ENCODE measurements at places on chromosomes 4 and X.

GRCh38 chrX:115560978-115561604, at the start of gene PLS3:
PLS3 (plus strand) TSS chrX:115561174; CDS start chrX:115610251, 49,077 bp downstream.
- no peak for DNase-seq

DNA sequence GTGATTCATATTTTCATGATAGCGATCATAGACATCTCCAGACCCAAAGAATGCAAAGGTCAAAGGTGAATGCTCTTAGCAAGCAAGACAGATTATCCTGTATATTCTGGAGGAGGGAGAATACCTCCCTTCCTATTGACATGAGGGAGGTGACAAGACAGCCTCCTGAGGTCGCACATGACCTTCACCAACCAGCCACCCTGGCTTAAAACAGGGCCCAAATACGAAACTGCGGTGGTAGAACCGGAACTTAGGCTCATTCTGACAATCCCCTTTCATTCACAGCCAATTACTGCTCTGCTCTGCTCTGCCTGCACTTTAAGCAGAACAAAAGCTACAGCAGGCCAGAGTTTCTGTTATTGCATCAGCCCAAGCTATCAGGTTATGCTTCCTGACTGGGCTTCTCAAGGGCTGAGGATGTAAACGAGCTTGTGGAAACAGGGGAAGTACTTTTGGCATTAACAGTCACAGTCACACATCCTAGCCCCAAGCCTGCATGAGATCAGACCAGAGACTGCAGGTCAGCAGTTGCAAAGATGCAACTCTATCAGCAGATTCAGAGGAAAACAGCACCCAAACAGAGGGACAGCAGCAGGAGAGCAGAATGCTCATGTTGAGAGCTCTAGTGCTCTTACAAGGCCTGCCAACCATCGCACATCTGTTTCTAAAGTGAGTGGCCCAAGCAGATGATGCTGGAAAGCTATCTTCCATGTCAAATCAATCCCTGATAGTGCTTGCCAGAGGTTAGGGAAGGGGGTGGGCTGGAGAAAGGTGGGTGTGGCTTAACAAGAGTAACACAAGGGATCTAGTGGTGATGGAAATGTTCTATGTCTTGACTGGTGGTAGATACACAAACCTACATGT, 51.3 kb upstream of the MAP3K15 start:
- no peak for DNase-seq

DNA sequence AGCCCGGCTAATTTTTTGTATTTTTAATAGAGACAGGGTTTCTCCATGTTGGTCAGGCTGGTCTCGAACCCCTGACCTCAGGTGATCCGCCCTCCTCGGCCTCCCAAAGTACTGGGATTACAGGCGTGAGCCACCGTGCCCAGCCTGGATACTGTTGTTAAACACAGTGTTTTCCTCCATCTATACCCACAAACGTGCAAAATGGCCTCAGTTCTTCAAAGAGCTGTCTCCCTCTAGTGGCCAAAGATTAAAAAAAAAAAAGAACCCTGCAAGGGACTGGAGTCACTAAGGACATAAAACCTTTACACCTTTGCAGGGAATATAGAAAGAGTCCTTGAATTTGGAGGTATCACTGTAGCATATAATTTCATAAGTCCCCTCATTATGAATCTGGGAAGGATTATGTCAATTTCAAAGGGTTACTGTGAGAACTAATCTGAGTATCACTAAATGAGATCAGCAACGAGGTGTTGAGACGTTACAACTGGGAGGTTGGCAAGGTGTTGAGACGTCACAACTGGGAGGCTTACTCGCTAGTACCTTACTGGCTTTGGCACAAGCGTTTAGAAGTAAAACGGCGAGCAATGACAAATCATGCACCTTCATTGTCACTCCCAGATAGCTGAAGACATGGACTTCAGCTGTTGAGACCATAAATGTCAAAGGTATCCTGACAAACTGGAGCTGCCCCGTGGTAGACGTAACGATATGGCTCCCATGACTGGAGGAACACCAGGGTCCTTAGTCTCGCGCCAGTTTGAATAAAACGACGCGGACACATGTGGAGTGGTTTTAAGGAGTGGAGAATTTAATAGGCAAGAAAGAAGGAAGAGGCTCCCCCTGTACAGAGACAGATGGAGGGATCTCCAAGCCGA, 33.4 kb upstream of the ENPP6 start:
- DNase-seq: no peak

- DNase-seq: no peak
These were observed 30.4 kb upstream of the RPL34 start for GRCh38 chr4:108589961-108590360.

DNA sequence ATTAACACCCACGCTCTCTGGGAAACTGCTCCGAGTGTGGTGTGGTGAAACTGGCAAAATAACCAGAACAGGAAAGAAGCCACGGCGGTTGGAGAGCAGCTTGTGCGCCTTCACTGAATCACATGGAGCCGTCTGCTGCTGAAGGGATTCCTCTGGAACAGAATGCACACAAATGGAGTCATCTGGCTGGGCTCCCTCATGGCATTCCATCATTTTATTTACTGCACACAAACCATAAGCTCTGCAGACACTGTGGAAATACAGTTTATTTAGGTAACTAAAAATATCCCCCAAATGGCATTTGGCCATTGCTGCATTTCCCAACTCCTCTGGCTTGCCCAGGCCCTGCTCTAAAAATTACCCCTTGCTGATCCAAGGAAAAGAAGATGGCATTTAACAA, 187.0 kb upstream of the S100G start:
- DNase-seq: no peak

DNA sequence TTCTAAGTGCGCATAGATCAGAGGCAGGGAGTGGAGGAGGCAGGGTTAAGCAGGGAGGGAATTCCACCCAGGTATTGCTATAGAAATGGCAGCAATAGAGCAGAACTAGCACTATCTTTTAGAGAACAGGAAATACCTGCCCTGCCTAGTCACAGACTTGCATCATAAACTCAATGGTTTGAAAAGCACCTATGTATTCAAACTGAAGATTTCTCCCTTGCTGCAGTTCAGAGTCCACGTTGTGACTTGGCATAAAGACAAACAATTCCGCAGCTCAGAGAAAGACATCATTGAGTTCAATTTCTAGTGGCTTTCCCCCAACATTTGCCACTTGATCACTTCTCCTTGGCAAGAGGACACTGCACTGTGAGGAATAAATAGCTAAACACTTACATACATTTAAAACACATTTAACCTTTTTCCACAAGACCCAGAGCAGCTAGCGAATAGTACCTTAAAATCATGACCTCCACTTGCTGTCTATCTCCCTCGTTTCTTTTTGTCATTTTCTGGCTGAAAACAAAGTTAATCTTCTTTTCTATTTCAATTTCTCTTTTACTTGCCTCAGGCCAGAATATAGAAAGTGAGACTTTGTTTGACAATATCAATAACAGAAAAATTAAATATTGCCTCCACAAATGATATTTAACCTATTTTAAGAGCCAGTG, 42.4 kb downstream of the SLC7A11 start:
- DNase-seq: no peak

Measured in stimulated activated CD4-positive, alpha-beta T cell treated with anti-CD3 and anti-CD28 coated beads, Interleukin-12 subunit alpha, Interleukin-12 subunit beta, amount 100 ng/mL, for 4 hours (primary cell).